ENCODE measurements at places on chromosomes 3 and 15.

DNA sequence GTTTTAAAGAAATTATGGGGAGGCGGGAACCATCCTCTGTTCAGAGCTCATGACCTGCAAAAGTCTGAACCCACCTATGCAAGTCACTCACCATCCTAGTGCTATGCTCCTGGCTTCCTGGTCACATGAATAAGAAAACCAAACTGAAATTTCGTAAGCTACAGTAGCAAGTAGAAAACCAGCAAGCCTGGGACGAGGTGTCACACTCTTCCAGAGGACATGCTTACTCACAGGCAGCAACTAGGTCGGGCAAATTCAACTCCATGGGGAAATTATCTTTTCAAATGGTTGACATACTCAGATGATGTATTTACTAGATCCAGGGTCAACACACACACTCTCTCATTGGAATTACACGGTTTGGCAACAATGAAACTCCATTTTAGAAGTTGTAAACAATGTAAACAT lies 31.3 kb downstream of the LDHAL6B start:
- no peaks in the 10 kb centered on the region for H3K36me3 ChIP-seq
- H3K27ac ChIP-seq = no peak overlapping the region
- no peak overlapping the region for H3K4me3 ChIP-seq
- no peak for DNase-seq
- no peaks in the 10 kb centered on the region for H3K27me3 ChIP-seq
- H3K4me1 ChIP-seq = no peaks in the 10 kb centered on the region

GRCh38 chr3:41683666-41684350 lies 278.1 kb downstream of the ULK4 start:
- no peaks in the 10 kb centered on the region for H3K36me3 ChIP-seq
- no peak for DNase-seq
- peaks cover 1% of the 10 kb centered on the region for H3K4me1 ChIP-seq
- H3K27me3 ChIP-seq = no peaks in the 10 kb centered on the region
- H3K4me3 ChIP-seq = no peak overlapping the region

- H3K27ac ChIP-seq = no peak overlapping the region
- H3K36me3 ChIP-seq = no peaks in the 10 kb centered on the region
- DNase-seq = no peak
- H3K4me3 ChIP-seq = no peak overlapping the region
These were observed 116.3 kb downstream of the CLSTN2 start for GRCh38 chr3:140051019-140051957.

DNA sequence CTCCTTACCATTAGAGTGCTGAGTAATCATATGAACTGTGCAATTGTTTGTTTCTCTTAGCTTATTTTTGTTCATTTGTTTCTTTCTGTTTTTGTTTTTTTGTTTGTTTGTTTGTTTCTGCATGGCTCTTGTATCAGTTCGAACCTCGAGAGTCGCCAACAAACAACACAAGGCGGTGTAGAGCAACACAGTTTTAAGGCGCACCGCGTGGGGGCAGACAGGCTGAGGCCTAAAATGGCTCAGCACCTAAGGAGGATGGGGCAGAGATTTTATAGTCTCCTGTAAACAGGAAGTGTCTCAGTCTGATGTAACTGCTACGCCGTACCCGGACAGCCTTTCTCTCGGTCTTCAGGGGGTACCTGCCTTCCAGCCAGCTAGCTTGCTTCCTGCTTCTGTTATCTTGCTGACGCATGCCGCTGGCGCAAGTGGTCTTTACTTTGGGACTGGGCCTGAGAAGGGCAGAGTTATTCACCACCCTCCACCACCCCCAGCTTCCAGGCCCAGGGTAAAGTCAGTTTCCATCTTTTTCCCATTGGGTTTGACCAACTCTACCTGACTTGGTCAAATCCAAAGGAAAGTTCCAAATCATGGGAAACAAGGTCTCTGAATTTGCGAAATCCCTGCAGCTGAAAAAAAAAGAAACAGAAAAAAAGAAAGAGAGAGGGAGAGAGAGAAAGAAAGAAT lies 25.8 kb upstream of the MFGE8 start:
- no peak for DNase-seq
- H3K27ac ChIP-seq = no peak overlapping the region
- H3K4me3 ChIP-seq = no peak overlapping the region
- H3K36me3 ChIP-seq = no peaks in the 10 kb centered on the region
- H3K4me1 ChIP-seq = peaks cover 3% of the 10 kb centered on the region

DNA sequence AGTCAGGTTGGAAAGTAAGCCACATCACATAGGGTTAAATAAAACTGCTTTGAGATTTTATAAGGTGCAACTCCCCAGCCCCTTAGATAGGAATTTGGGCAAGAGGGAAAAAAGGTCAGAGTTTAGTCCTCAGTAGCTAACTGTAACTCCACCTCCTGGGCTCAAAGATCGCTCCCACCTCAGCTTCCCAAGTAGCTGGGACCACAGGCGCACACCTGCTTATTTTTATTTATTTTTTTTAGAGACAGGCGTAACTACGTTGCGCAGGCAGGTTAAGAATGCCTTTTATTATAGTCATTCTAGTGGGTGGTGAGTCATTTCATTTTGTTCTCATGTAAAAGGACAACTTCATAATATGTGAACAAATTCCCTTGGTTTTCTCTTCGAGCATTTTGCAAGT lies 14.7 kb downstream of the TM2D3 start:
- no peak overlapping the region for H3K4me3 ChIP-seq
- H3K27me3 ChIP-seq = no peaks in the 10 kb centered on the region
- no peaks in the 10 kb centered on the region for H3K36me3 ChIP-seq
- no peaks in the 10 kb centered on the region for H3K4me1 ChIP-seq

DNA sequence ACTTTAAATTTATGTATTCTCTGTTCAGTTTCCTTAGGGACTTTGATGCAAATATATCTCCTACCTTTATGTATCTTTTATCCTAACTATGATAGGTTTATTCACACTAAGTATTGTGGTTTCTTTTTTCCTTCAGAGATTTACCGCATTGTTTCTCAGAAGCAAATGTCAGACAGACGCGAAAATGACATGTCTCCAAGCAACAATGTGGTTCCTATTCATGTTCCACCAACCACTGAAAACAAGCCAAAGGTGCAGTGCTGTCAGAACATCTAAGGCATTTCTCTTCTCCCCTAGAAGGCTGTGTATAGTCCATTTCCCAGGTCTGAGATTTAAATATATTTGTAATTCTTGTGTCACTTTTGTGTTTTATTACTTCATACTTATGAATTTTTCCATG lies 18.3 kb downstream of the RAB11A start:
- DNase-seq = no peak
- no peaks in the 10 kb centered on the region for H3K4me1 ChIP-seq
- no peak overlapping the region for H3K4me3 ChIP-seq

- no peak overlapping the region for H3K27ac ChIP-seq
- DNase-seq = no peak
- no peaks in the 10 kb centered on the region for H3K27me3 ChIP-seq
- no peak overlapping the region for H3K4me3 ChIP-seq
These were observed 43.2 kb downstream of the CD200R1L start for GRCh38 chr3:112803467-112803866.

GRCh38 chr3:137099364-137100219 lies 141.8 kb downstream of the IL20RB start:
- no peaks in the 10 kb centered on the region for H3K36me3 ChIP-seq
- no peak overlapping the region for H3K4me3 ChIP-seq
- H3K27me3 ChIP-seq = no peaks in the 10 kb centered on the region
- no peaks in the 10 kb centered on the region for H3K4me1 ChIP-seq
- no peak overlapping the region for H3K27ac ChIP-seq

GRCh38 chr15:29668120-29668602 lies 154.1 kb downstream of the TJP1 start:
- H3K27me3 ChIP-seq = no peaks in the 10 kb centered on the region
- no peak overlapping the region for H3K27ac ChIP-seq
- DNase-seq = peak; percentile 82
- no peak overlapping the region for H3K4me3 ChIP-seq
- no peaks in the 10 kb centered on the region for H3K36me3 ChIP-seq
- peaks cover 2% of the 10 kb centered on the region for H3K4me1 ChIP-seq

GRCh38 chr3:160538895-160539294 lies 26.5 kb downstream of the KPNA4 start:
- no peaks in the 10 kb centered on the region for H3K4me1 ChIP-seq
- H3K36me3 ChIP-seq = no peaks in the 10 kb centered on the region
- no peak overlapping the region for H3K27ac ChIP-seq
- no peak overlapping the region for H3K4me3 ChIP-seq

DNA sequence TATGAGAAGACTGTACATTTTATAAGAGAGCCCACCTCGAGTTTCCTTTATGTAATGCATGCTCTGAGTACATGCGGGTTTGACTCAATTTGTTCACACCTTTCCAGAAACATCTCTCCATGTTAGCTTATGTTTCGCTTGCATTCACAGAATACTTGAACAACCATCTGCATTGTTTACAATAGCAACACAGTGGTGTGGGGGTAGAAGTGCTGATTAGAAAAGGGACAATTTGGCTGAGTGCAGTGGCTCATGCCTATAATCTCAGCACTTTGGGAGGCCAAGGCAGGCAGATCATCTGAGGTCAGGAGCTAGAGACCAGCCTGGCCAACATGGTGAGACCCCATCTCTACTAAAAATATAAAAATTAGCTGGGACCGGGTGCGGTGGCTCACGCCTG lies 60.9 kb downstream of the NCEH1 start:
- H3K27me3 ChIP-seq = no peaks in the 10 kb centered on the region
- no peaks in the 10 kb centered on the region for H3K36me3 ChIP-seq
- H3K4me3 ChIP-seq = no peak overlapping the region
- peaks cover 4% of the 10 kb centered on the region for H3K4me1 ChIP-seq
- no peak for DNase-seq
- no peak overlapping the region for H3K27ac ChIP-seq

DNA sequence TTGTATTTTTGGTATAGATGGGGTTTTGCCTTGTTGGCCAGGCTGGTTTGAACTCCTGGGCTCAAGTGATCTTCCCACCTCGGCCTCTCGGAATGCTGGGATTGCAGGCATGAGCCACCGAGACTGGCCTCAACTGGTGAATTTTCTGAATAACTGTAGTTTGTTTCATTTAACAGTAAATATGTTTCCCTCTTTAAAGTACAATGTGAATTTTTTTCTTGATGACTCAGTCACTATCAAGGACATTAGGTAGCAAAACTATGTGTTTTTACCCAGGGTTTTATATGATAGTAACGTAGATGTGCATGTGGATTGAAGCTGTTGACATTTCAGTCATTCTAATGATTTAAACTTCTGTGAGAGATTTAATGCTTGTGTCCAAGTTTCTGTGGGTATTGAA lies 40.2 kb upstream of the MAPKBP1 start:
- H3K27ac ChIP-seq = no peak overlapping the region
- H3K4me1 ChIP-seq = no peaks in the 10 kb centered on the region
- no peak for DNase-seq
- no peaks in the 10 kb centered on the region for H3K27me3 ChIP-seq

DNA sequence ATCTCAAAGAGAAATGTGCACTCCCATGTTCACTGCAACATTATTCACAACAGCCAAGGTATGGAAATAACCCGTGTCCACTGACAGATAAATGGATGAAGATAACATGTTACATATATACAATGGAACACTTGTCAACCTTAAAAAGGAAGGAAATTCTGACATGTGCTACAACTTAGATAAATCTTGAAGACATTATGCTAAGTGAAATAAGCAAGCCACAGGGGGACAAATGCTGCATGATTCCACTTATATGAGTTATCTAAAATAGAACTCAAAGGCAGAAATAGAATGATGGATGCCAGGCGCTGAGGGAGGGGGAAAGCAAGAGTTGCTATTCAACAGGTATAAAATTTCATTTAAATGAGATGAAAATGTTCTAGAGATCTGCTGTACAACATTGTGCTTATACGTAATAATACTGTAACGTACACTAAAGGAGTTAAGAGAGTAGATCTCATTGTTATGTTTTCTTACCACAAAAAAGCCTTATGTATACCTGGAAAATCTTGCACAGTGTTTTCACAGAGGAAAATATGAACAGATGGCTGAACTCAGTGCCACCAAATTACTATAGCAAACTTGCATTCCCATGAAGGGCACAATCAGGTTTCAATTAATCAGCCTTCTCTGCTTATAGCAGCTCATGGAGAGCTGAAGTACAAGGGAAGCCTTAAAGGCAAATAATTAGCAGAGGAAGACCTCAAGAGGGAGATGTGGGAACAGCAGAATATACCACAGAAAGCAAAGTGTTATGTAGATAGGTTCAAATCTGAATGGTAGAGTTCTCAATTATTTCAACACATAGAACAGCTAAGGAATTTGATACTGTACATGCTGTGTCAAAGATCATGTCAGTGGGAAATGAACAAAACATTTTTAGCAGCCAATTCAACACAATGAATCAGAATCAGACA lies 8.1 kb upstream of the VPS39 start:
- no peak overlapping the region for H3K27ac ChIP-seq
- no peak for DNase-seq
- H3K36me3 ChIP-seq = no peaks in the 10 kb centered on the region
- H3K4me3 ChIP-seq = no peak overlapping the region

GRCh38 chr15:61050844-61051568 lies 178.1 kb downstream of the RORA start:
- no peaks in the 10 kb centered on the region for H3K27me3 ChIP-seq
- no peak overlapping the region for H3K27ac ChIP-seq
- 0 out of 2 replicates have a peak, but pooled peaks cover 1% of the 10 kb centered on the region for H3K4me1 ChIP-seq
- no peak overlapping the region for H3K4me3 ChIP-seq
- no peak for DNase-seq

GRCh38 chr15:98142572-98142971 lies 182.1 kb downstream of the ARRDC4 start:
- no peaks in the 10 kb centered on the region for H3K27me3 ChIP-seq
- no peaks in the 10 kb centered on the region for H3K36me3 ChIP-seq
- peak; percentile 16 for DNase-seq
- 0 out of 2 replicates have a peak, but pooled peaks cover 1% of the 10 kb centered on the region for H3K4me1 ChIP-seq
- no peak overlapping the region for H3K27ac ChIP-seq
